NCI-H748 treated with DMSO at 0.1 percent for 48 hours (cell line): ENCODE measurements at places on chromosomes 4 and X.

- DNase-seq: no peak
Measured at GRCh38 chrX:145881175-145881995, 63.8 kb downstream of the SLITRK2 start.

GRCh38 chr4:11446155-11446811 is 17.6 kb upstream of the HS3ST1 start:
- no peak for DNase-seq

GRCh38 chr4:106854569-106855351 is 181.4 kb downstream of the DKK2 start:
- no peak for DNase-seq

- DNase-seq: no peak
Measured at GRCh38 chrX:127764674-127765073, 287.5 kb downstream of the ACTRT1 start.

DNA sequence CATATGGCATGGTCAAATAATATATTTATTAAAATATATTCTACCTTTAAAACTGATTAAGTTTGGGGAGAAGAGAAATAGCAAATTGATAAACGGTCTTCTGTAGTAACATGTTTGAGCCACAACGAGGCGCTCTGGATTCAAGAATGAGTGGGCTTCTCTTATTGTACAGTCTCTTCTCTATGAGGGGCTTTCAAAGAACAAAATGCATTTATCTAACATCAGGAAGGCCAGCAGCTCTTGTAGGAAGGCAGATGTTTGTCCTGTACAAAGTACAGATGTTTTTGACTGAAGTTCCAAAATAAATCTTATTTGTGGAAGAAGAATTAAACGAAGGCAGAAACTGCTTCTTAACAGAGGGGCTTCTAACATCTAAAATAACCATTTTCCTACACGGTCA is 153.6 kb downstream of the RASL11B start:
- peak; percentile 57 for DNase-seq

DNA sequence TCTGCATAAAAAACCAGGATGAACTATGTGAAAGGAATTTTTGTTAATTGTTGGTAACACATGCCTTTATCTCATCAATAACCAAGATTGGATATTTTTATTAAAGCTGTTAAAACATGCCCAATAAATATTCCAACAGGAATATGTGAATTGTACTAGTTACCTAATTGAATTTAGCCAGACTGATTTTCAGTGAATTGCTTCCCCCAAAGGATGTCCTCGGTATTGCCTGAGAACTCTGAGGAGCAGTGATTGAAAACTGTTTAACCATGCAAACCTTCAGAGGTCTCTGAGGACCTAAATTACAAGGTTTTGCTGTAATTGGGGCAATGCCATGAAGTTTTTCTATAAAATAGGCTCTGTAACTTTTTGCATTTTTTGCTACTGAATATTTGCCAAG is 66.6 kb downstream of the BLTP1 start:
- no peak for DNase-seq

- DNase-seq: no peak
Measured at GRCh38 chrX:103637604-103638338, 9.0 kb downstream of the TCEAL1 start.

DNA sequence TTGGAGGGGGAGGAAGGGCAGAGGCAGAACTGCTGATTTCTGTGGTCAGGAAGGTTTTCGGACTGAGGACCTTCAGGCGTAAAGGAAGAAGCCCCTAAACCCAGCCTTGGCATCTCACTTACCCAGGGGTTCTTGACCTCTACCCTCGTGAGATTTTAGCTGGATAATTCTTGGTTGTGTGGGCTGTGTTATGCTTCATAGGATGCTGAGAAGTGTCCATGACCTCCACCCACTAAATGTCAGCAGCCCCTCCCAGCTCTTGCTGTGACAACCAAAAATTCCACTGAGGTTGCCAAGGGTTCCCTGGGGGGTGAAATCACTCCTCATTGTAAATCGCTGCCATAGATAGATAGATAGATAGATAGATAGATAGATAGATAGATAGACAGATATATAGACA is 5.8 kb upstream of the CRLF2 start:
- DNase-seq: no peak

- no peak for DNase-seq
Measured at GRCh38 chr4:157591245-157591644, 370.7 kb downstream of the GRIA2 start.

GRCh38 chr4:1991596-1992434 is 17.0 kb downstream of the NELFA start:
- no peak for DNase-seq

- DNase-seq: no peak
Measured at GRCh38 chr4:48481581-48481980, 1.6 kb upstream of the SLC10A4 start.

GRCh38 chr4:751676-752075 is 46.0 kb downstream of the PCGF3 start:
- DNase-seq: no peak

- no peak for DNase-seq
Measured at GRCh38 chr4:141871086-141871770, 234.8 kb downstream of the IL15 start.

- DNase-seq: no peak
Measured at GRCh38 chrX:15644560-15644872, 20.1 kb downstream of the CLTRN start.

DNA sequence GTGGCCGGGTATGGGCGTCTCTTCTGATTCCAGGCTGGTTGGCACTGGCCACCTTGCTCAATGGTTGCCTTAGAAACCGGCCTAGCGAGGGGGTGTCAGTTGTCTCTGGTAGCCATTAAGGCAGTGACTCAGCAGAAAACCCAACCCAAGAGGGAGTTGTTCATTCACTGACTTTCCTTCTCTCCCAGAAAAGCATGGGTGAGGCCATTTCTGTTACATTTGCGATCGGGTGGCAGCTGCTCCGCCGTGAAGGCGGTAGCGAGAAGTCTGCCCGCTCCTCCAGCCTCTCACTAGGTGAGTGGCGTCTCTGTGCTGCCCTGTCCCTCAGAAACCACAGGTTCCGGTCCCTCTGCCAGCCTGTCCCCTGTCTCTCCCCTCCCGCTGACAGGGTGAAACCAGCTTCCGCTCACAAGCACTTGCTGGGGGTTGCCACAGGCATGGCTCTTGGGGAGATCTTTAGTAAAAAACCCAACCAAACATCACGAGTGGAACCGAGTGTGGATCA is 17.4 kb downstream of the IRAK1 start:
- peak; percentile 27 for DNase-seq

GRCh38 chr4:4831266-4831665 is 28.2 kb upstream of the MSX1 start:
- no peak for DNase-seq

DNA sequence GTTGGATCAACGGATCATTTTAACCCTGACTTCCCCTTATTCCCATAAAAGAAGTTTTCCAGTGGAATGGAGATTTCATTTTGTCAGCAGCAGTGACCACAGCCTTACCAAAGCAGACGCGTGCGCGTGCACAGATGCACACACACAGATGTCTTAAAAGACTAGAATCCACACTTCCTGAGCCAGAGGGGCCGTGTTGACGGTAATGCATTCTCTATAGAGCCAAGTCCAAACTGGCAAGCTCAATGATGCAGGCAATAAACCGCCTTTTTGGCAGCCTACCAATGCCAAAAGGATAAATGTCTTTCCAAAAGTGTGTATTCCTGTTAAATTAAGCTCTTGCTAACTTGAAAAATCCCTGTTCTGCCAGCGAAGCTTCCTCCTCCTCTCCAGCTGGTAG is 18.8 kb upstream of the CLDN34 start:
- DNase-seq: no peak

GRCh38 chr4:8205749-8206611 is 6.9 kb downstream of the SH3TC1 start:
- peak; percentile 72 for DNase-seq

- DNase-seq: no peak
Measured at GRCh38 chrX:151073767-151074166, 90.6 kb downstream of the HMGB3 start.

DNA sequence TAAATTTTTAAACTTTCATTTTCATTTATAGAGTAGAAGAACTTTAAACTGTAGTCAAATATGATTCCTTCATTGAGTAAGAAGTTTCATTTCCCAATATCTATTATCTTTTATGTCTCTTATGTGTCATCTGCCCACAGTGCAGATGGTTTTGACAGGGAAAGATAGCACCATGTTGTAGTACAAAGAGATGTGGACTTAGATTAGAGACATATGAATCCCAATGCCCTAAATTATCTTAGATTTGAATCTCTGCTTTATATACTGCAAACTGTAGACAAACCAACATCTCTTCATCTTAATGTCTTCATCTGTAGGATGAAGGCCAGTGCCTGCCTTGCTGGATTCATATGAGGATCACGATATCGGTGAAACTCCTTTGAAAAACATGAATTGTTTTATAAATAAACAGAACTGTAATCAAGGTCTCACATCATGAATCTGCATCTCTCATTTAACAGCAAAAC is 217.5 kb downstream of the BANK1 start:
- no peak for DNase-seq

GRCh38 chrX:38318196-38318595 is 9.1 kb downstream of the RPGR start:
- DNase-seq: no peak

GRCh38 chrX:20729416-20729815 is 462.7 kb upstream of the RPS6KA3 start:
- no peak for DNase-seq

- no peak for DNase-seq
Measured at GRCh38 chr4:123417813-123418212, 21.2 kb downstream of the SPRY1 start.

GRCh38 chrX:12441381-12442128 is 303.3 kb downstream of the FRMPD4 start:
- DNase-seq: no peak

GRCh38 chr4:154010371-154010770 is 221.5 kb upstream of the SFRP2 start:
- no peak for DNase-seq

DNA sequence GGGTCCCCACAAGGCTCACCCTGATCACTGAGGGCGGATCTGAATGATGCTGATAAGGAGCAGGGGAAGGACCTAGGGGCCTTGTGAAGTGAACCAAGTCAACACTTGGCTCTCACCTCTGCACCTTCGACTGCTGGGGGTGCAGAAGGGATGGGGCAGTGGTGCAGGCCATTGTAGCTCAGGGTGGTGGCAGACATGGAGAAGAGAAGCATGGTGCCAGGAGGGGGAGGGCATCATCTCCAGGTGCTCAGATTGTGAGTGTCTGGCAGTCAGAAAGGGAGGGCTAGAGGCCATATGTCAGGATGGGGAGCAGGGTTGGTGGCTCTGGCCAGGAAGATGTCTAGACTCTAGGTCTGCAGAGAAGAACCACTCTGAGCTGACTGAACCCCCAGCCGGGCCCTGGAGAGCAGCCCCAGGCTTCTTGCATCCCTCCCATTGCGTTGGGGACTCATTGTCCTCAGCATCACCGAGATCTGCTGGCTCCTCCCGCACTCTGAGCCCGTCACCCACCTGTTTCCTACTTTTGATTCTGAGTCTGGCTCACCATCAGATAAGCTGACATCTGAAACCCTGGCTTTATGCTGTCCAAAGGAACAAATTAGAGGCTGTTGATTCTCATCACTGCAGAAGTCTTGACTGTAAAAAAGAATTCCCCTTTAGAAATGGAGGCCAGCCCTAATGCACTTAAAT is 3.8 kb downstream of the APLN start:
- no peak for DNase-seq

- DNase-seq: no peak
Measured at GRCh38 chr4:7158081-7158750, 34.1 kb upstream of the SORCS2 start.

GRCh38 chr4:20326977-20327376 is 75.3 kb downstream of the SLIT2 start:
- DNase-seq: no peak

DNA sequence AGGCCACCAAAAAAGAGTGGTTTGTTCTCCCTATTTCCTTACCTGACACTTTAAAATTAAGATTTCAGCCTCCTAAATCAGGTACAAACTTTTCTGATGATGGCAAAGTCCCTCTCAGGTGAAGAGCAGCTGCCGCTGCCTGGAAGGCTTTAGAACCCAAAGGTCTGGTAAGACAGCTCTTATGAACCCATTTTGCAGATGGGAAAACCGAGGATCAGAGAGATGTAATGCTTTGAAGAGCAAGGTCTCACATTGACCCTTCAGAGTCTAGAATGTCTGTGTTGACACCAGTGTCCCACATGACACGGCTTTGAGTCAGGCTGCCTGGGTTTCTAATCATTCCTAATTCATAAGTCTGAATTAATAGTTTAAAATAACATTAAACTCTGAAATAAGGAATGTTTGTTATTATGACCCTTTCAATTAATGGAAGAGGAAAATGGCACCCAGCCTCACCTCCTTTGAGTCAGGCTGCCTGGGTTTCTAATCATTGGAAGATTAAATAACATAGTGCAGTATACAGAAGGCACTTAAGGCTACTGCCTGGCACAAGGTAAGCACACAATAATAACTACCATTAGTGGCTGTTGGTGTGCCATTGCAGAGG is 27.9 kb upstream of the KIAA0232 start:
- no peak for DNase-seq

- DNase-seq: no peak
Measured at GRCh38 chr4:169407217-169407845, 136.6 kb upstream of the SH3RF1 start.

GRCh38 chr4:34880246-34880645 is 1364.1 kb downstream of the ARAP2 start:
- DNase-seq: no peak

- no peak for DNase-seq
Measured at GRCh38 chrX:29890004-29890403, 325.4 kb upstream of the MAGEB2 start.

- no peak for DNase-seq
Measured at GRCh38 chrX:91311969-91312368, 122.7 kb upstream of the PABPC5 start.

GRCh38 chr4:87088186-87088585 is 132.2 kb downstream of the KLHL8 start:
- no peak for DNase-seq

DNA sequence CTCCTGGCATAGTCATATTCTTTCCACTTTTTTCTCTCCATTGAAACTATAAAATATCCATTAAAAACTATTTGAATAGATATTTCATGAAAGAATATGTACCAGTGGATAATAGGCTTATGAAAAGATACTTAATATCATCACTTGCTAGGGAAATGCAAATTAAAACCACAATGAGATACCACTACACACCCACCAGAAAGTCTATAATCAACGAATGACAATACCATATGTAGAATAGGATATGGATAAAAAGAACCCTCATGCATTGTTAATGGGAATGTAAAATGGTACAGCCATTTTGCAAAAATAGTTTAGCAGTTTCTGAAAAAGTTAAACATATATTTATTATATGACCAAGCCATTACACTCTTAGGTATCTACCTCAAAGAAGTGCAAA is 218.7 kb upstream of the GPC4 start:
- no peak for DNase-seq

GRCh38 chr4:2301806-2302205 is 39.9 kb upstream of the MXD4 start:
- no peak for DNase-seq

GRCh38 chr4:134308910-134309309 is 107.3 kb upstream of the PABPC4L start:
- no peak for DNase-seq

GRCh38 chr4:57265831-57266582 is 155.8 kb upstream of the IGFBP7 start:
- no peak for DNase-seq

GRCh38 chr4:3363411-3364141 is 70.8 kb downstream of the RGS12 start:
- no peak for DNase-seq
